Renal pelvis (tissue), 12 donors: ENCODE measurements at places on chromosomes 1 and 21. TPM values are rescaled to one million over a fixed set of nuclear protein-coding genes. Genes with fewer than 3 reads are reported as not detected.

DNA sequence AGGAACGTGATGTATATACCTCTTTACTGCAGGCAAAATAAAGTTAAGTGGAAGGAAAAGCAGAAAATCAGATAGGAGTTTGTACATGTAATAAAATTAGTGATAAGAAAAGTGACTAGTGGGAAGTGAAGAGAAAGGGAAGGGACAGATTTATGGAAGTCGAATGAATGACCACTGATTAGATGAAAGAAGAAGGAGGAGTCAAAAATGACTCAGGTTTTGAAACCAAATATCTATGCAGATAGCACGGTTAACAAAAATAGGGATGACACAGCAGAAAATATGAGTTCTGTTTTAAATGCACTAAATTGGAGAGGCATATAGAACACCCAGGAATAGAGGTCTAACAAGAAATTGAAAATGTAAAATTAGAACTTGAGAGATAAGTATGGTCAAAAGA, 128.0 kb downstream of the HMCN1 start:
- DNase-seq: no peak

GRCh38 chr21:26027696-26028095, 142.9 kb downstream of the APP start:
- no peak for DNase-seq

GRCh38 chr1:230083746-230084407, 16.8 kb downstream of the GALNT2 start:
- no peak for DNase-seq

GRCh38 chr1:3928586-3928985, 28.5 kb upstream of the C1orf174 start:
- DNase-seq: no peak

GRCh38 chr1:107122225-107122624, 18.6 kb upstream of the NTNG1 start:
- no peak for DNase-seq

DNA sequence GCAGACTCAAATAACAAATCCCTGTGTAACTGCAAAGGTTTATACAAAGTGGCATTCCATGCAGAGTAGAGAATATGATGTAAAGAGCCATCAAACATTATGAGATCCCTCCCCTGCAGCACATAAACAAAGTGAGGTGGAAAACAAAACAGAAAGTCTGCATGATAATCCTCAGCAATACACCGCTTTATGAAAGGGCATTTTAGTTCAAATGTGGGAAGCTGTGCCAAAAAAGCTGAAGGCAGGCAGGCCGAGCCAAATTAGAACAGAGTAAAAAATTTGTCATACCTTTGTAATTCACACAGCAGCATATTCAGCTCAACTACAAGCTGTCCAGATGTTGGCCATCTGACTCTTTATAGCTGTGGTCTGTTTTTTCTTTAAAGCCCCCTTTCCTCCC, 113.5 kb downstream of the LHX9 start:
- DNase-seq: no peak

DNA sequence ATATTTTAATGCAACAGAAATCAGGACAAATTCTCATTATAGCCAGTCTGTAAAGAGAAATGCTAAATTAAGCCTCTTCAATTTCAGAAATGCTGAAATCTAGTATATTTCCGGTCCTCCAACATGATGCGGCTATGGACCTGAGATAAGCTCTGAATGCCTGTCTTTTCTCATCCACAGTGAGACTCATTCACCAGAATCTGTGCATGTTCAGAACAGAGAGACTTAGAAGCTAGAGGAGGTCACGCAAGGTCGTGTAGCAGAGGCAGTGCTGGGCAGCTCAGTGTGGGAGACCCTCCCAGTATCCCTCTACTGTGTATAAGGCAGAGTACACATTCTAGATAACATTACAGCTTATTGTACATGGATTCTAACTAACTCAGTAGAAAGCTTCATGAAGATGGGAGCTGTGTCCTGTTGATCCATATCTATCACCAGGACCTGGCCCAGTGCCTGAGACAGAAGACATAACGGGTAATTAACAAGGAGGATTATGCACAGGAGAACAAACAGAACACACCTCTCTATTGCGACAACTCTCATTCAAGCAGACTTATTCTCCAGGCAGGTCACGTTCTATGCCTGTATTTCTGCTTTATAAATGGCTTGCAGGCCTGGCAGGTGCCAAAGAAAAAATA, 97.0 kb upstream of the COA6 start:
- DNase-seq: no peak

DNA sequence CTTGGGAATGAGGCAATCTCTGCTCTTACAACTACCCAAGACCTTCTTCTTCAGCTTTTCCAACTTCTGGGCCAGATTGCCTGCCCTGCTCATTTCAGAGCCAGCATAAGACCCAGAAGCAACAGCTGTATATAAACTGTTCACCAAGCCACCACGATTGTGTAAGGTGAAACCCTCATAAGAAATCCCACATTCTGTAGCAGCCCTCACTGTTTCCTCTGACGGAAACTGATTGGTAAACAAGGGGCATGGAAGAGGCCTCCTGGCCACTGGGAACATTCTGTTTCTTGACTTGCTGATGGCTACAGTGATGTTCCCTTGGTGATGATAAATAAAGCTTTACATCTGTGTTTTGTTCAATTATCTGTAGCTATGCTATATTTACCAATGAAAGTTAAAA, 39.7 kb upstream of the EXO1 start:
- DNase-seq: no peak

- DNase-seq: no peak
Measured at GRCh38 chr1:197744979-197745378, 30.3 kb downstream of the DENND1B start.

DNA sequence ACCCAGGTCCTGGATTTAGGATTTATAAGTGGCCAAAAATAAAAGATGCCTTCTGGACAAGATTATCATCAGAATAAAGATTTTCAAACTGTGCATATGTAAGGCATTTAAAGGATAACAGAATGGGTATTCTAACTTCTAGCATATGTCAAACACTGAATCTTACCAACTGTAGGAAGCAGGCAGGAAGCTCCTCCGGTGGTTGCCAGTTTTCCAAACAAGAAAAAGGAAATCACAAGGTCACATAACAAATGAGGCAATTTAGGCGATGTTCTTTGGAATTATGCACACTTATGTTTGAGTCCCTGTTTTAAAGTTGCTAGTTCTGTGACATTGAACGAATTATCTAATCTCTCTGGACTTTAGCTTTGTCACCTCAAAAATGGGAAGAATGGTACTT, 48.9 kb downstream of the ATP6V1G3 start:
- DNase-seq: no peak

DNA sequence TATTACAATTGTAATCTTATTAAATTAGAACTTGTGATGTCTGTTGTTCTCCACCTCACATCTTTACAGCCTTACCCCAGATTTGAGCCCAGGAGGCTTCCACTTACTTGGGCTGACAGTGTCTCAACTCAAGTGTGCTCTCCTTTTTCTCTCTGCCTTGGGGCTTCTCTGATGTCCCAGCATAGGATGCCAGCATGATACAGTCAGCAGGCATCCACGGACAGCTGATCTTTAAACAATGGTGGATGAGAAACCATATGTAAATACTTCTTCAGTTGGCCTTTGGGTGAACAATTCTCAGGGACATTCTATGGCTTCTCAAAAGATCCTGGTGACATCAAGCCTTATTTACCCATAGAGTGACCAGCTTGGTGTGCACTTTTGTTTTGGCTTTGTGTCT, 107.6 kb upstream of the GORAB start:
- DNase-seq: no peak

DNA sequence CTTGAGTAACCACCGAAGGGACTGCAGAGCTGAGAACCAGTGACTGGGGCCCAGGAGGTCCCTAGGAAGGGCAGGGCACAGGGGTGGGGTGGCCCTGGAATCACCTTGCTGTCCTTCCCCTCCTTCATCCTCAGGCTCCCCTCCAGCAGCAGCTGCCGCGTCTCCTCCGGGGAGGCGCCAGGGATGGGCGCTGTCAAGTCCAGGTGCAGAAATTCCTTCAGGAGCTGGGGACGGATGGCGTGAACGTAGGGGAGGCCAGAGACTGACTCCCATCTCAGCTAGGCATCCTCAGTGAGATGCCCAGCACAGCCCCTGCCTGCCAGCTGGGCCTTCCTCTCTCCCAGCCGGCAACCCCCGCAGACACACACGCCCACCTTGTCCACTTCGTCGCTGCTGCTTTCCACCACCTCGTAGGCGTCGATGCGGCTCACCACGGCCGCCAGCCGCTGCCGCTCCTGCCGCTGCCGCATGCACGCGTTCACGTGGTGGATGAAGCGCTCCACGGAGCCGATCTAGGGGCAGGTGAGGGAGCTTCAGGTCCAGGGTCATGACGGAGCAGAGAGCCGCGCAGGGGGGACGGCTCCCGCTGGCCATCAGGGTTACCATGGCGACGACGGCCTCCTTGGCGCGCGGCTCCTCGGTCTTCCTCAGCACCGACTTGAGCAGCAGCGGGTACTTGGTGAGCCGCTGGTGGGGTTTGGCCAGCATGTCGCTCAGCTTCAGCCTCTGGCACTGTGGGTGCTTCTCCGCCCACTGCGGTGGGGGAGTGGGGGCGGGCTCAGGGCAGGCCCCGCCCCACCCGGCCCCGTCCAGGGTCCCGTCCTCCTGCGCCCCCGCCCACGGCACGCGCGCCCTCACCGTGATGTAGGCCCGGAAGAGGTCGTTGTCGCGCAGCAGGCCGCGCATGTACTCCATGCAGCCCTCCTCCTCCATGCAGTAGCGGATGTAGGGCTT, 4.4 kb upstream of the TNFRSF25 start:
- no peak for DNase-seq

- DNase-seq: no peak
Measured at GRCh38 chr1:201356701-201357100, 20.8 kb downstream of the TNNT2 start.

DNA sequence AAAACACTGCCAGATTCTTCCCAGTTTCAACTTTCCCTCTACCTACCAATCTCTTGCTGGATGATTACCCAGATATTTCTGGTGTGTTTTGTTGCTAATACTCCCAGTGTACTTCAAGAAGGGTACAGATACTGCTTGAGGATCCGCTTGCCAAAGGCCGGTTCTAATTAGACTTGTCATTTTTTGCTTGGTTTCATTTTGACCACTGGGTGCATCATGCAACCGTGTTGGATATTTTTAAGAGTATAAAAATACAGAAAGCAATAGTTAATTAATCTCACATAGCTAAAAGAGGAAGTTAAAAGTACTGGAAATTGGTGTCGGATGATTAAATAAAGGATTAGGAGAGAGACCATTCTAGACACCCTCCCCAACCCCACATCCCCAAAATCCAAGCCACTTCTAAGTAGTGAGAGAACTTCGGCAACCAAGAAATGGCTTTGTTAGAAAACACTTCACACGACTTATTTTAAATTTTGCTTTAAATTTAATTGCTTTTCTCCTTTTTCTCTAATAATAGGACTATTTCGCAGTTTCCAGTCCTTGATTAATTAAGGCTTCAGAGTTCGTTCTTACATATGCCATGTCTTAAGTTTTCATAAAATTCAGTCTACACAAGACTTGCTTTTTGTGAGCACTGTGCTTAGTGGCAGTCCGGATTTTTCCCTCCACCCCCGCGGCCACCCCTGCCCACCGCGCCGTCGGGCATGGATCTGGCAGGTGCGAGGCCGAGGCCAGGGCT, 2.5 kb upstream of the CDKN2C start:
- DNase-seq: no peak

GRCh38 chr1:1918901-1919303, at the start of gene TMEM52:
TMEM52 (minus strand) TSS chr1:1919279; CDS start chr1:1919265, 14 bp downstream.
- no peak for DNase-seq

DNA sequence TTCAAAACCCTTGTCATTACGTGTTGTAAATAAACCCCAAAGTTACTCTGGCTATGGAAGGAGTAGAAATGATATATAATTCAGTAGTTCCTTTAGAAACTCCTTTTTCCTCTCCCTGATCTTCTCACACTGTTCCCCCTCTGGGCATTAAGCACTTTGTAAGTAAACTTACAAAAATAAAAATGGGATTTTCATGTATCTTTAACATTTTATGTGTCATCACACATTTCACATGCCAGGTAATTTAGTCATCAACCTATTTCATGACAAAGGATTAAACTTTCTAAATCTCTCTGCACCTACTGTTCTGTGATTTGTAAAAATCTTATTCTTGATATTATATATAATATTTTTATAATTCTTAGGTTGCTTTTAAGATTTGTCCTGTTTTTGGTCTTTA, 176.9 kb downstream of the NEK7 start:
- no peak for DNase-seq

DNA sequence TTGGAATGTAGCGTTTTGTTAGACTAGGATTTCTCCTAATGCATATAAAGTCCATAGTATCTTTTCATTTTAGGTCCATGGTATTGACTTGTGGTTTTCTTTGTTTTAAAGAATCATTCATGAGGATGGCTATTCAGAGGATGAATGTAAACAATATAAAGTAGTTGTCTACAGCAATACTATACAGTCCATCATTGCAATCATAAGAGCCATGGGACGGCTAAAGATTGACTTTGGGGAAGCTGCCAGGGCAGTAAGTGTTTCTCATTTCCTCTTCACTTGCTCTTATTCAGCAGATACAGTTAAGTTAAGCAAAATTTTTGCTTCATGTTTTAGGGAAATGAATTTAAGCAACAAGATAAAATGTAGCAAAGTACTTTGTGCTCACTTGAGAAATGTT, 25.4 kb downstream of the GNAI3 start:
- DNase-seq: no peak

- no peak for DNase-seq
Measured at GRCh38 chr1:204564835-204565234, 48.6 kb downstream of the MDM4 start.

Gene TBX19
- polyA plus RNA-seq: 3.7 TPM

Gene NHLH1
- polyA plus RNA-seq: 0.26 TPM

Gene ZNF644
- polyA plus RNA-seq: 59.9 TPM

Gene HSF2BP
- polyA plus RNA-seq: 2.2 TPM

Gene TNFRSF18
- polyA plus RNA-seq: 1.2 TPM

Gene CACNA1E
- polyA plus RNA-seq: 0.76 TPM

Gene APP
- 813 TPM for polyA plus RNA-seq

Gene CSDE1
- polyA plus RNA-seq: 452 TPM

Gene GNG4
- 4.0 TPM for polyA plus RNA-seq

Gene TCP10L
- polyA plus RNA-seq: 2.3 TPM
